Right ventricle myocardium superior (tissue), 1 donor: ENCODE measurements at places on chromosomes 1 and 21. TPM values are rescaled to one million over a fixed set of nuclear protein-coding genes. Genes with fewer than 3 reads are reported as not detected.

DNA sequence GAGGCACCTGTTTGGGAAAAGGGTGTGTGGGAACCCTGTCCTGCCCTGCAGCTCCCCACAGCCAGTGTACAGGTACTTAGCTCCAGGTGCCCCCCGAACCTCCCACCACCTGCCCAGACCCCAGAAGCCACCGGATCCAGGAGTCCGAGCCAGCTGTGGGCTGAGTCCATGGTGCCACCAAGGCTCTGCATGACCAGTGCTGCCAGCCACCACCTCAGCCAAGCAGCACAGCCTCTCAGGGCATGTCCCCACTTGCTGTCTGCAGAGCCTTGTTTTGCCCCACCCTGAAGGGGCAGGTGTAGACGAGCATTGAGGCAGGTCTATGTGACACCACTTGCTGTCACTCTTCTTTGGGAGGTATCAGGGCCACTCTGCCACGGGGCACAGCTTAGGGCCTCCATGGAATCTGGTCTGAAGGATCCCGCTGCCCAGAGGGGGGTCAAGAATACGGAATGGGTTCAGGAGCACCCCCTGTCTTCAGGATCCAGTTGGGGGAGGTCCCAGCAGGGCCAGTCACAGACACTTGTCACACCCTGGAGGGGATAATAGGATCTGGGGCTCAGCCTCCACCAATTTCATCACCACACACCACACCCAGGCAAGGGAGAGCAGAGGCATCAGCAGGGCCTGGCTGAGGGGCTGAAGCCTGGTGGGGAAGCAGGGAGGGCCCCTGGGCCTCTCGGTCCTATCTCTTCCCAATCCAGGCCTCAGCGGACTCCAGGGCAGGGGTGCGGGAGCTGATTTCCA is 27.7 kb downstream of the ARHGEF19 start:
- no peak for DNase-seq

DNA sequence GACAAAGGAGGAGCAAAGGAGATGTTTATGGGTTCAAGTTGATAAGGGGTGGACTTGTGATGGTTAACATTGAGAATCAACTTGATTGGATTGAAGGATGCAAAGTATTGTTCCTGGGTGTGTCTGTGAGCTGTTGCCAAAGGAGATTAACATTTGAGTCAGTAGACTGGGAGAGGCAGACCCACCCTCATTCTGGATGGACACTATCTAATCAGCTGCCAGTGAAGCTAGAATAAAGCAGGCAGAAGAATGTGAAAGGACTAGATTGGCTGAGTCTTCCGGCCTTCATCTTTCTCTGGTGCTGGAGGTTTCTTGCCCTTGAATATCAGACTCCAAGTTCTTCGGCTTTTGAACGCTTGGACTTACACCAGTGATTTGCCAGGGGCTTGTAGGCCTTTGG is 98.7 kb upstream of the DAB1 start:
- no peak for DNase-seq

DNA sequence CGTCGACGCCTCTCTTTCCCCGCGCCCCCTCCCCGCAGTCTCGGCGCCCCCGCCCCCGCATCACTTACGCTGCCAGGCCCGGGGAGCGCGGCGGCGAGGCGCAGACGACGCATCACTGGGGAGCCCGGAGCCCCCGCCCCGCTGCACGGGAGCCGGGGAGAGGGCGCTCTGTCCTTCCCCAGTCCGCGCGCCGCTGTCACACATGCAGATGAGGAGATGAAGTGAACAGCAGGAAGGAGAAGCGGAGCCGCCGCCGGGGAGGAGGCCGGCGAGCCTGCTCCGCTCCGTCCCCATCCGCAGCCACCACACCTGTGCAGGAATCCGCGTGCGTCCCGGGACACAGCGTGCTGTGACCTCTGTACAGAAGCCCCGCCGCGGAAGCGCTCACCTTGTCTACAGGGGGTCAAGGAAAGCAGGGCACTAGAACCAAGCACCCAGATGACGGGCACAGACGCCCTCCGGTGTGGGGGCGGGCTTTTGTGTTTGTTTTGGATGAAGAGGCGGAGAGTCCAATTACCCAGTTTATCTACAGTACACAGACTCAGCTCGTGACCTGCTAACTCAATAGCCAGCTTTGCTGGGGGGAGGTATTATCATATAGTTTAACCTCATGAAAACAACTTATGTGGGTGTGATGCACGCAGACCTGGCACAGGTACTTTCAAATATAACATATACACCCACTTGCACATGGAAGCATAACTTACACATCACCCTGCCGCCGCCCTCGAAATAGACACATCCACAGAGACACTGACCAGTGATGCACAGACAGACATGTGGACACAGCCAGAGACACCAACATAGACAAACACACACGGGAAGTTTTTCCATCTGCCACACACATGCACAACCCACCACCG is 12.4 kb downstream of the KLHDC8A start:
- peak; percentile 45 for DNase-seq

DNA sequence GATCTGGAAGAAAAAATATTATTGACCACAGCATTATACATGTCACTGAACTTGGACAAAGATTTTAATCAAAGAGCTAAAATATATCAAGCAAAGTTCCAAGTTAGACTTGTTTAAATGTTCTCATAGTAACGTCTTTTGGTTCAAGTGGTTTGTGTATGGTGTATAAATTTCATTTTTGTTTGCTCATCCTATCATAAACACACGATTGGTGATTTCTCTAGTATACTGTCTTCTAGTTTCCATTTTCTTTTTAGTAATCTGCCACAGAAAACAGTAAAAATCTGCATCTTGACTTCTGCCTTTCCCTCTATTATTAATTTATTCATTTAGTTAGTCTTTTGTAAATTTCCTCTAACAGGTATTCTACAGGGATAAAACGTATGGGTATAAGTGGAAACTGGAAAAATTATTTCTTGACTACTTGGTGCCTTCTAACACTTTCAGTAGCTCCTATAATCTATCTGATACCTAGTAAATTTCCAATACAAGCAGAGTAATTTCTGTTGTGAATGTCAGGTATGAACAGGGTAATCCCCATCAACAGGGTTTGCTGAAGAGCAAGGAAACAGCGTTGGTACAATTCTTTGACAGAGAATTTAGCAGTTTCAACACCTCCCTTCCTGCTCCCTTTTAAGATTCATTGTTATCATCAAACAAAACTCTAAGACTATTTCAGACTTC is 268.0 kb downstream of the PTPRC start:
- DNase-seq = no peak

- no peak for DNase-seq
Observed at GRCh38 chr1:84366786-84367185, 31.5 kb upstream of the DNASE2B start.

DNA sequence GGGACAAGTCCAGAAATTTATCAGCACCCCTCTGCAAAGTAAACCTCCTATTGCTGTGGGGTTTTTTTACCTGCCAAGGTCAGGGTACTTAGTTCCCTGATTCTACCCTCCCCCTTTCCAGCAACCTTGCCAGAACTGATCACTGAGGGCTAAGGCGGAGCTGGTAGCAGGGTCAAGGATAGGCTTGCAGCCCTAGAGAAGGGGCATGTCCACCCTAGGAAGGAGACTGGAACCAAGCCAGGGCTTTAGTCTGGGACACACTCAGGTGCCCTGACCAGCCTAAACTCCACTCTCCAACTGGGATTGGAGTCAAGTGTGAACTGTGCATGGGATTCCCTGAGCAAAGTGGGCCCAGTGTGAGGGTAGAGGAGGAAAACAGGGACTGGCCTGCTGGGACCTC is 6.5 kb upstream of the SLC26A9 start:
- DNase-seq = no peak

NTMT2 gene
- total RNA-seq = 4.1 TPM
